ENCODE measurements at places on chromosomes 5 and 9.

GRCh38 chr5:16844952-16845351 is 91.1 kb downstream of the MYO10 start:
- DNase-seq = no peak

GRCh38 chr5:92518318-92518904 is 1062.6 kb downstream of the NR2F1-AS1 start:
- no peak for DNase-seq

GRCh38 chr9:134071149-134071548 is 3.3 kb upstream of the BRD3 start:
- DNase-seq = no peak

DNA sequence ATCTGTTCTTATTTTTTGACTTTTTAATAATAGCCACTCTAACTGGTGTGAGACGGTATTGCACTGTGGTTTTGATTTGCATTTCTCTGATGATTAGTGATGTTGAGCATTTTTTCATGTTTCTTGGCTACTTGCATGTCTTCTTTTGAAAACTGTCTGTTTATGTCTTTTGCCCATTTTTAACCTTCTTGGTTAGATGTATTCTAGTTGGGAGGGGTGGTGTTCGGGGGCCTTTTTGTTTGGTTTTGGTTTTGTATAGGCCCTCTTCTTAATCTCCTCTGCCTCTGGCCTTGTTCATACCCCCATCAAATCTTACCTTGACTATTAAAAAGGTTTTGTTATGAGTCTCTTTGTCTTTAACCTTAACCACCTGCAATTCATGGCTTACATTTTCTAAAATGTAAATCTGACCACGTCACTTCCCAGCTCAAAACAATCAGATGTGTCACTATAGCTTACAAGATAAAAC is 107.8 kb upstream of the NR4A3 start:
- DNase-seq = no peak

GRCh38 chr9:126984969-126985368 is 70.4 kb downstream of the RALGPS1 start:
- no peak for DNase-seq

GRCh38 chr5:117454716-117455212 is 880.1 kb upstream of the SEMA6A start:
- no peak for DNase-seq

GRCh38 chr5:142233083-142234032 is 91.5 kb downstream of the SPRY4 start:
- no peak for DNase-seq

DNA sequence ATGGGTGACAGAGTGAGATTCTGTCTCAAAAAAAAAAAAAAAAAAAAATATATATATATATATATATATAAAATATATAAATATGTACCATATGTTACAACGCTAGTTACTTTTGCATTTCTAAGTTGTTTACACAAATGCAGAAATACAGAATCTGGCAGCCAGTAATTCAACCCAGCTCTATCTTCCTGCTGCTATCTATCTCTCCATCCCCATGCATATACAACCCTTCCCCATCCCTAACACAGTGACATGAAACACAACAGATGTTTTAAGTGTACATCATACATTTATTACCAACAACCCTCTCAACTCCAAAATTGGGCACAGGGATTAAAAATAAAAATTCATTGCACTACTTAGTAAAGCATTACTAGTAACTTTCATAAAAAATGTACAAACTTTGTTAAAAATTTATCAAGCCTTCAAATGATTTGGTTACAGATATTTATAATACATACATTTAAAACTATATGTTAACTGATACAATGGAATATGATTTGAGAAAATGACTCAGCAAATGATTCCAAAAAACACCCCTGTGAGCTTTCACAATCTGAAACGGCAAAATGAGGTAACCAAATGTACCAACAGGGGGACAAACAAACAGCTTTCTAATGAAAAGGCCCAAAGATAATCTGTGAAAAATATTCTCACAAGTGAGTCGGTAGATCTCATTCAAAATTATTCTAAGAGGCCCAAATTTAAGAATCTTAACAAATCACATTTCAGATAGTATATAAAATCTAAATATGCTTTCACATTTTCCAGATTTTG is 63.8 kb downstream of the RNF38 start:
- DNase-seq = no peak

DNA sequence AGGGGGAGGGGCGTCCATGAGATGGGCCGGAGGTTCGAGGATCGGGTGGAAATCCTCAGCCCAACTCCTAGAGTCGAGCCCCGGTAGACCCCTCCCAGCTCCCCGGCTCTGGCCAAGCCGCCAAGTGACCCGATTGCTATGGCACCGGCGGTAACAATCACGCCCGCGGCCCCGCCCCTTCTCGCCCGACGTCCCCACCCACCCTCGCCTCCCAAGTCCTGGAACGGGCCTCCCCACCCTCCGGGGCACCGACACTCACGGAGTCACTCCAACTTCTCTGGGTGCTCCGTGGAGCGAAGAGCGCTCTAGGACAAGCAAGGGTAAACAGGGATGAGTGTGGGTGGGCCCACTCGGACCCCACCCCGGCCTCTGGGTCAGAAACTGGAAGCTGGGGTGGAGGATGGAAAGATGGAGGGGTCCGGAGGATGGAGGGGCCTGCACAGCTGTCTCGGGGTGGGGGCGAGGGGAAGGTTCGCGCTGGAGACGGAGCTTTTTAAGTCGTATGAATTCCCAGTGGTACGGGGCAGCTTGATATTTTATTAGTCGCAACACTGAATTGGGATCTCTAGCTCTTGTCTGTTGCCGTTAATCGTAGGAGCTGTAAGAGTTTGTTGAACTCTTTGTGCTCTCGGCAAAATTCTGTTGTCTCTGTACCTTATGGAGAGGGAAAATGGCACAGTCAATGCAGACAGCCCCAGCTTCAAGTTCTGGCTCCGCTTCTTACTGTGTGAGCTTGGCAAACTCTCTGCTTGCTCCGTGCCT is at the start of gene SPACA9:
SPACA9 (plus strand) TSS at position 204 of the 762 bp plus-strand sequence. CDS start 5,050 bp downstream, outside the sequence.
- no peak for DNase-seq

DNA sequence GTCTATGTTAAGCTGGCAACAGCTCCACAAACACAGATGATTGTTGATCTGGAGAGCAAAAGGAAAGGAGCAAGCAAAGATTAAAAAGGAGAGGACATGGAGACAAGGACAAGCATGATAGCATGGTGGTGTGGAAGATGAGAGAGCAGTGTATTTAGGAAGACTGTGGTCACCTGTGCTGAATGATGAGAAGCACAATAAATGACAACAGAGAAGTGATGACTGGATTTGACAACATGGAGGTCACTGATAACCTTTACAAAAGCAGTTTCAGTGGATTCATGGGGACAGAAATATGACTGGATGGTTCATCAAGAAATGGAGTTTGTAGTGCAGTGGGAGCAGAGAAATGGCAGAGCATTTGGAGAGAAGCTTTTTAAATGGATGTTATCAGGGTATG is 20.2 kb downstream of the TTC33 start:
- DNase-seq = no peak

DNA sequence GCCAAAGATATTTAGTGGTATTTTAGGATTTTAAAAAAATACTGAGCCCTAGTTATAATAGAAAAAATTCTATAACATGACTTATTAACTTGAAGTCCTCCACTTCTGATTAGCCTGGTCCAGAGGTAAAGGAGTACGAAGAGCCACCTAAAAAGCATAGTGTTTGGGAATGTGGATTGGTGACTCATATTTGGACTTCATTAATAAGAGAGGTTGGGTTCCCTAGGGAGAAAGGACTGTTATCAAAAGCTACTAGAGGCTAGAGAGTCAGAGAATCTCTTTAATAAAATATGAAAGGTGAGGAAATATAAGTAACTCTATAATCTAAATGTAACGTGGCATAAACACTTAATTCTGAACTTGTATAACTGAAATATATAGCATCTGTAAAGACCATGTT is 180.7 kb upstream of the TARS1 start:
- DNase-seq = no peak

DNA sequence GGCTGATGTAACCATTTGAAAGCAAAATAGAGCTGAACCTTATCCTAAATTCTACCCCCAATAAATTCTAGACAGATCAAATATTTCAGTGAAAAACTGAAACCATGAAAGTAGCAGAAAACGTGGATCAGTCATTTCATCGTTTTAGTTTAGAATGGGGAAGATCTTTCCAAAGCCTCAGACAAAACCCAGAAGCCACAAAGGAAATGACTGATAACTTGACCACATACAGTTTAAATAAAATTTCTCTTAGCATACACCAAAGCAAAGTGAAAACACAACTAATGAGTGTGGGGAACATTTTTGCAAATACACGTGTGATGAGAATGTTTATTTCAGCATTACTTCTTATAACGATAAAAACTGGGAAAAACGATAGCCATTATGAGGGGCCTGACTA is 284.8 kb downstream of the ADGRV1 start:
- DNase-seq = no peak

DNA sequence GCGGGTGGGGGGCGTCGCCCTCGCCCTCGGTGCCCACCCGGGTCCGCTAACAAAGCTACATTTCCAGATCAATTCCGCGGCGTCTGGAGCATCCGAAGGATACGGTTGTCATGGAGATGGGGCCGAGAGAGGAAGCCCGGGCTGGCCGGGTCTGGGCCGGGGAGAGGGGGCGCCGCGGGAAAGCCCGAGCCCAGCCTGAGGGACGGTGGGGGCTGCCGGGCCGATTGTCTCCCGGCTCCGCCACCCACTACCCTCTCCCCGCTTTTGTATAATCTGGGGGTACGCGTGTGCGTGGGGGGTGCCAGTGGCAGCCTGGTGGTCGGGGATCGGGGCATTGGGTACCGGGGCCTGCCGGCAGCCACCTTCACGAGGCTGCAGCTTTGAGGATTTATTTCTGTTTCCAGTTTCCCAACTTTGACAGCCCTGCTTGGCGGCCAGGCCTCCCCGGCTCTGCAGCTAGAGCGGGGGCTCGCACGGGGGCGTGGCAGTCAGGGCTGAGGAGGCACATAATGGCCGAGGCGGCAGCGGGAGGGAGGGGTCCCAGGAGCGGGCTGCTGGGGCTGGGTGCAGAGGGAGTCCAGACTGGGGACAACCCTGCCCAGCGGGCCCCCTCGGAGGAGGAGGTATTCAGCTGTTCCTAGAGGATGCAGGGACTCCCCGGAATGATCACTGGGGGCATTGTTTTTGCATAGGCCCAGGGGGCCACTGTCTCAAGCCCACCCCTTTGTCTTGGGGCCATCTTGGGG is 626 bp downstream of the PSD2 start:
- DNase-seq = no peak

DNA sequence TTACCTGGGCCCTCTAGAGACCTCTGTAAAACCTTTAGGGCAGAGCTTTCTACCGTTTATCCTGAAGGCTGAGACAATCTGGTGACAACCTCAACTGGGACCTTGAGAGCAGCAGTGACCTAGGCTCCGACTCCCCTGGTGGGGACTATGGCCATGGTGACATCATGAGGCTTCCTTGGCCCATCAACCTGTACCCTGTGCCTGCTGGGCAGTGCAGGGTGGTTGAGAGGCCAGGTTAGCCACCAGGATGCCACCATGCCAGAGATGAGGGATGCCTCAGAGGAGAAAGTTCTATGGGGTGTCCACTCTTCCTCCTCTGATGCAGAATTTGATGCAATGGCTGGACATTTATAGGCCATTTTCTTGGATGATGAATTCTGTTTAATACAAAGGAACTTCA is 194.8 kb downstream of the PDZD2 start:
- DNase-seq = no peak

- DNase-seq = no peak
Observed at GRCh38 chr5:36344899-36345298, 43.2 kb upstream of the RANBP3L start.

DNA sequence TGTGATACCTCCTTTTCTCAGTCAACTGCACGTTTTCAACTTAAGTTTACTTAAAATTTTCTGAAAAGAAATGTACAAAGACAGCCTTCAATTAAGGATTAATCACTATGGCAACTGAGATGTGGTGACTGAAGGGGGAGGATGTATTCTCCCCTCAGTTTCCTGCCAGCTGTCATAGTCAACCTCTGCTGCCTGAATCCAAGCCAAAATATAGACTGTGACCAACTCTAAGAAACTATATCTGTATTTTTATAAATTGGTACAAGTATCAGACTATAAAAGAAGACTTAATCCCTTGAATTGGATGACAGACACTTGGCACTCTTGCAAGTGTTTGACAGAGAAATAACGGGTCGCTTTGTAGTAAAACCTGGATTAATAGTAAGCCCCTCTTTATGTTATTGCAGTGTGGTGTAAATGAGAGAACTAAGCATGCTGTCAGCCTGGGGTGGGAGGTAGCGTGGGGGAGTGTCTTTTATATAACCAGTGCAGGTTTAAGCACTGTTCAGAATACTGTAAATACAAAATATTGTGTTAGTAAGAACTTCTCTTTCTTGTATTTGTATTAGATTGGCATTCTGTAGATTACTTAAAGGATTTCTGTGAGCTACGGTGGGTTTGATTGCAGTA is 106.4 kb downstream of the ERCC6L2 start:
- no peak for DNase-seq

GRCh38 chr5:15693933-15694332 is 194.0 kb downstream of the FBXL7 start:
- no peak for DNase-seq

DNA sequence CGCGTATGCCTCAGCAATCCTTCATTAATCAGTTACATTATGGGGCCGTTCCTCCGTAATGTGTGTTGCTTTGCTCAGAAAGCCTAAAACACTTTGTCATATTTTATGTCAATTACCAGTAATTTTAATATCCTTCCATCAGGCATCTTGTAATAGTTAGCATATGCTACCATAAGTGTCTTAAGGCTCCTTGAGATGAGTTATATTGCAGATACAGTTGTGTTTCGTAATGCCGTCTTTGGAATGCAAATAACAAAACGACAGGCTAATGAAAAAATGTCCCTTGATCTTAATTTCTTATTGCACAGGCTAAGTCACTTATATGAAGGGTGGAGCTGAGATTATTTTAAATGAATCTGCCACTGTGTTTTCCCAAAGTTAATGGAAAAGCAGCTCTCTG is 50.5 kb downstream of the TBCA start:
- DNase-seq = no peak

DNA sequence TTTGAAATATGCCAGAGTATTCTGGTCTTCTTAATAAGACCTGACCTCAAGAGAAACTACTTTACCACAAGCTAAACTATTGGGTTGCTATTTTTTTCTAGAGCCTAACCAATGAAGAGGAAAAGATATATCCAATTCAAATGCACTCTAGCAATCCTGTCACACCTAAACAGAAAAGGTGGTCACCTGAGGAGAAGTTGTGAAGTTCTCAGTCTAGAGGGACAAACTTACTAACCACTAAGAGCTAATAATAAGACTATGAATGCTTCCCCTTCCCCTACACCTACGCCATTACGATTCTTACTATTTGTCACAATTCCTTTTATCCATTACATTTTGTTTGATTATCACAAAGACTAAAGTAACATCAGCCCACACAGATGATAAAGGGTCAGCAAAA is 29.7 kb downstream of the RLN2 start:
- no peak for DNase-seq

- DNase-seq = no peak
Observed at GRCh38 chr5:16561660-16562059, 55.1 kb downstream of the RETREG1 start.

- DNase-seq = no peak
Observed at GRCh38 chr9:131505012-131505411, 2.3 kb downstream of the POMT1 start.

DNA sequence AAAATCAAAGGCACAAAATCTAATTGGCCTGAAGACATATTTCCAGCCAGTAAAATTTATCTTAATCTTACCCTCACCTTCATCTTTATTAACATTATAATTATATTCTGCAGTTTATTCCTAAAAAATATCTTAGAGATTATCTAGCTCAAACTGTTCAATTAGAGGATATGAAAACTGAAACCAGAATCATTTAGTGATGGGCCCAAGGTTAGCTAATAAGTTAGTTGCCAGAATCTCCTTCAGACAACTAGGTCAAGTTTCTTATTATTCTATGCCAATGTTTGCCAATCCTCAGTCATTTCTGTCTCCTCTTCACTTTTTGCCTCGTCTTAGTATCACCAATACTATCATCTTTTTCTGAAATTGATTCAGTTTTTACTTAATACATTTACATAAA is 56.0 kb upstream of the RASA1 start:
- DNase-seq = no peak
